ENCODE measurements at places on chromosomes 13 and 19. TPM values are rescaled to one million over a fixed set of nuclear protein-coding genes. Genes with fewer than 3 reads are reported as not detected.

The FBXO17 gene
- under 0.01 TPM for total RNA-seq

The C19orf67 gene
- total RNA-seq: not detected

The PRKCG gene
- 0.10 TPM for total RNA-seq

The ZNF442 gene
- 1.0 TPM for total RNA-seq

The C19orf33 gene
- 3.1 TPM for total RNA-seq

The CYP4F22 gene
- 0.21 TPM for total RNA-seq

The DNAJC15 gene
- 11.1 TPM for total RNA-seq

The MBOAT7 gene
- total RNA-seq: 30.3 TPM

The PRSS57 gene
- 5.4 TPM for total RNA-seq
